ENCODE measurements at places on chromosomes 3 and 15.

- no peaks in the 10 kb centered on the region for H3K4me1 ChIP-seq
- H3K4me3 ChIP-seq, result no peak overlapping the region
- no peaks in the 10 kb centered on the region for H3K36me3 ChIP-seq
- no peak overlapping the region for H3K27ac ChIP-seq
Measured at GRCh38 chr3:17686613-17687012, 55.8 kb downstream of the TBC1D5 start.

DNA sequence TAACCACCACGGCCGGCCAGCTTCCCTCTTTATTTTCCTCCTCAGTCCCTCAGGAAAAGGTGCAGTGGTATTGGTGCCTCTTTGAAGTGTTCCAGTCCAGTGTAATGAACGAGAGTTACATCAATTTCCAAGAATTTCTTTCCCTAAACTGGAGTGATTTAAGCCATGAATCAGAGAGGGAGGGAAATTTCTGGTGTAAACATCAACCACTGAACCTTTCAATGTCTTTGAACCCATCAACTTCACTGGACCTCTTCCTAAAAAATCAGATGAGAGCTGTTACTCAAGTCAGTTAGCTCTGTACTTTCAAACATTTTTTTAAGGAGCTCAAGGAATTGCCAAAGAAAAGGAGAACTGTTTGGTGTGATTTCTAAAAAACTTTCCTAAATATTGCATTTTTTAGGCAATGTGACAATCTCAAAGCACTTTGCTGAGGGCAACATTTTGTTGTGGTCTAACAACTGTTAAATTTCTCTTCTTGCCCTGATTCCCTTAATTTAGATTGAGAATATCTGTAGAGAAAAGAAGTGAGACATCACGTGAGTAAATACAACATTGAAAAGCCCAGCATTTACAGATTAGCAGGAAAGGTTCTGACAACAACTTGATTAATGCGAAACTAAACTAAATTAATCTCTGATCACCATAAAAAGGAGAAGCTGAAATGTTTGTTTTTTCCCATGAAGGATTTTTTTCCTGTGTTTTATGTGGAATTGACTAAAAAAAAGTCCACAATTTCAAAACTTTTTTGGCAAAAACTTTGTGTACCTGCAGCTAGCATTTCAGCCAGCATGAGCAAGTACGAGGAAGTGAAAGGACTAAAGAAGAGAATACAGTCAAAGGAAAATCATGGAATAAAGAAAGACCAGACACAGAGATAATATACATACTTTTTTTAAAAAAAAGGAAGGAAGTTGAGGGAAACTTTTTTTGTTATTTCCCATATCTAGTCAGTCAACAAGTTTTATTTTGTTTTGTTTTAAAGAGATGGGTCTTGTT, 9.1 kb upstream of the DAZL start:
- DNase-seq, result no peak
- peaks cover 13% of the 10 kb centered on the region for H3K27me3 ChIP-seq
- no peak overlapping the region for H3K4me3 ChIP-seq
- H3K4me1 ChIP-seq, result no peaks in the 10 kb centered on the region

GRCh38 chr15:66115568-66116206, 137.9 kb downstream of the MEGF11 start:
- H3K36me3 ChIP-seq, result no peaks in the 10 kb centered on the region
- H3K4me1 ChIP-seq, result peaks cover 3% of the 10 kb centered on the region
- DNase-seq, result peak; percentile 42
- no peak overlapping the region for H3K4me3 ChIP-seq

- no peak overlapping the region for H3K27ac ChIP-seq
- DNase-seq, result no peak
- peaks cover 62% of the 10 kb centered on the region for H3K36me3 ChIP-seq
- peaks cover 68% of the 10 kb centered on the region for H3K4me1 ChIP-seq
Measured at GRCh38 chr3:152264378-152264777, 4.4 kb upstream of the MBNL1 start.

DNA sequence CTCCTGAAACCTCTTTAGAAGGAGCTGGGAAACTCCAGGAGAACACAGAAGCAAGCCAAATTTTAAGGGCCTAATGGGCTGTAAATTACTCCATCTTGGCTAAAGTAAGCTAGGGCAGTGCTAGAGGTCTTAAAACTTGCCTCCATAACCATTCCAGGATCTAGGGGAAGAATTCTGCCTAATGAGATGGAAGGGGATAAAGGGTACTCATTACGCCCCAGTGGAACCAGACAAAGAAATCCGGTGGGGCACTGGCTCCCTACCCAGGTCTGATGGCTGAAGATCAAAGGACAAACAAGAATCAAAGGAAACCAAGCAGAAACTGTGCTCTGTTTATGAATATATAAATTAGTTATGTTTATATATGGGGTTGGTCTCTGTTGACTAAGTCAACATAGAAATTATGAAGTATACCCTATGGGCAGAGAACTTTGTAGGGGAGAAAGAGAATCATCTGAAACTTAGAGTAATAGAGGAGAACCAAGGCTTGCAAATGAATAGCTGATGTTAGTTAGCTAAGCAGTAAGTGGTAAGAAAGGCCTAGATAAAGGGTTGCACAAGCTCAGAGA, 57.8 kb downstream of the NCEH1 start:
- no peaks in the 10 kb centered on the region for H3K27me3 ChIP-seq
- no peak for DNase-seq
- H3K27ac ChIP-seq, result no peak overlapping the region
- H3K4me1 ChIP-seq, result no peaks in the 10 kb centered on the region
- H3K36me3 ChIP-seq, result no peaks in the 10 kb centered on the region

Measured in activated CD8-positive, alpha-beta T cell treated with anti-CD3 and anti-CD28 coated beads, Interleukin-2, amount 10 ng/mL, durations not matched to agents 7 days and 5 days (primary cell).